ENCODE measurements at places on chromosomes 12 and 14.

- no peak for DNase-seq
Observed at GRCh38 chr14:44035707-44036106, 471.4 kb downstream of the FSCB start.

DNA sequence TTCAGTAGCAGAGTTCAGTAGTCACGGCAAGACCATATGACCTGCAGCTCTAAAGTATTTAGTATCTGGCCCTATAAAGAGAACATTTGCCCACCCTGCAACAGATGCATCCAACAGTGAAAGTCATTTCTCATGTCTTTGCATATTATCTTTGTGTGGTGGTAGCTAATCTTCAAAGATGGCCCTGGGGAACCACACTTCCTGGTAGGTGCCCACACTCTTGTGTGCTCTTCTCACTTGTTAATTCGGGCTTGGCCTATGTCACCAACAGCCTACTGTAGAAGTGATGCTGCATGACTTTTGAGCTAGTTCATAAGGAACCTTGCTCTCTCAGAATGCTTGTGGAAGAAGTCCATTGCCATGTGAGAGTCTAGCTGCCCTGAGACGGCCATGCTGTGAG lies 85.6 kb downstream of the MAP1LC3B2 start:
- DNase-seq = no peak

DNA sequence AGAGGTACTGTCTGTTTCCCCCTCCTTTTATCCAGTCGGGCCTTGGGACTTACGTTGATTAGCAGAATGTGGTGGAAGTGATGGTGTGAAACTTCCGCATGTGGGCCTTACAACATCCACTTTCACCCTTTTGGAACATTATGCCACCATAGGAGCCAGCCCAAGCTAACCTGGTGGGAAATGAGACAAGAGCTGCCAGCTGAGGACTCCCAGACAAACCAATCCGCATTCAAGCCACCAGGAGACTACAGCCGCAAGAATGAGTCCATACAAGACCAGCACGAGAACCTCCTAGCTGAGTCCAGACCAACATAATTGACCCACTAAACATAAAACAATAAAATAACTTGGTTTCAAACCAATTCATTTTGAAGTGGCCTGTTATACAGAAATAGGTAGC lies 9.1 kb upstream of the PTGER2 start:
- DNase-seq = no peak

DNA sequence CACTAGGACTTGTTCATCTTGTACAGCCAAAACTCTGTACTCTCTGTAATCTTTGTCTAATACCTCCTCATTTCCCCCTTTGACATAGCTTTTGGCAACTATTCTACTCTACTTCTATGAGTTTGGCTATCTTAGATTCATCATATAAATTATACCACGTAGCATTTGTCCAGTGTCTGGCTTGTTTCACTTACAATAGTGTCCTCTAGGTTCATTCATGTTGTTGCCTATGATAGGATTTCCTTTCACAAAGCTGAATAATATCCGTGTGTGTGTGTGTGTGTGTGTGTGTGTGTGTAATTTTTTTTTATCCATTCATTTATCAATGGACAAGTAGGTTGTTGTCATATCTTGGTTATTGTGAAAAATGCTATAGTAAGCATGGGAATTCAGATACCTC lies 209.5 kb downstream of the KCNC2 start:
- DNase-seq = no peak

GRCh38 chr14:75960231-75960630 lies 21.6 kb downstream of the TGFB3 start:
- DNase-seq = no peak

- no peak for DNase-seq
Observed at GRCh38 chr12:109461049-109461845, 15.9 kb downstream of the KCTD10 start.

GRCh38 chr12:132263451-132264049 lies 65.8 kb downstream of the GALNT9 start:
- DNase-seq = no peak

GRCh38 chr12:108016022-108016564 lies 113.0 kb upstream of the WSCD2 start:
- DNase-seq = no peak

DNA sequence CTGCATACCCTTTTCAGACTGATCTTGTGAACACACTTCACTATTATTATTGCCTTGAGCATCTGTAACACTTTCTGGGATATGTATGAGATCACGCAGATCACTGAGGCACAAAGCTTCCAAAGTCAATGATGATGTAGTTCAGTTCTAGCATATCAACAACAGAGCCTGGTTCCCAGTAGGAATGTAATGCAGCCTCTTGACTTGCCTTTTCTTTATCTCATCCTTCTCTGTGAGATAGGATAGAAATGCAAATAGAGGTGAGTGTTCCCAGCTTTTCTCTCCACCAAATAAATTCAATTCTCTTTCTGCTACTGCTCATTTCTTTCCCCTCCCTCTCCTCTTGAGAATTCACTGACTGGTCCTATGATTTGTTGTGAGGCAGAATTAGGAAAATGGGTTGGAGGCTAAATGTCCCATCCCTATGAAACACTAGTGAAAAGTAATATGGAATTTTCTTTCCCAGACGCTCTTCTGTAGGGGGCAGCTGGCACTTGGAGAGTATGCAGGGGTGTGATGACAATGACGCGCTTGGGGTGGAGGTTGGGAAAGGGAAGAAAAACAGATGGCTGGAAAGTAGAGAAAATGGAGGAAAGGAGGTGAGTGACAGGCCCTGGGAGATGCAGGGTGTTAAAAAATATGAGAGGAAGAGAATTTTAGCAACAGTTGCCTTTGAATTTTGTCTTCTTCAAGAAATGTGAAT lies 96.0 kb upstream of the TMTC1 start:
- DNase-seq = no peak
